ENCODE measurements at places on chromosomes 5 and 9.

GRCh38 chr9:131954299-131954698 lies 125.4 kb downstream of the MED27 start:
- DNase-seq, result no peak

- no peak for DNase-seq
Observed at GRCh38 chr9:18941060-18941740, 91.8 kb downstream of the SAXO1 start.

- DNase-seq, result no peak
Observed at GRCh38 chr5:171632616-171633015, 153.0 kb upstream of the SMIM23 start.

GRCh38 chr5:10539687-10539998 lies 24.2 kb upstream of the ANKRD33B start:
- DNase-seq, result no peak

- DNase-seq, result no peak
Observed at GRCh38 chr5:176491901-176492300, 43.7 kb downstream of the FAF2 start.

- no peak for DNase-seq
Observed at GRCh38 chr5:7801891-7802614, 48.9 kb downstream of the CFAP90 start.

GRCh38 chr5:121698690-121699089 lies 153.0 kb upstream of the FTMT start:
- DNase-seq, result no peak

- no peak for DNase-seq
Observed at GRCh38 chr5:51387884-51388275, 4.6 kb downstream of the ISL1 start.

DNA sequence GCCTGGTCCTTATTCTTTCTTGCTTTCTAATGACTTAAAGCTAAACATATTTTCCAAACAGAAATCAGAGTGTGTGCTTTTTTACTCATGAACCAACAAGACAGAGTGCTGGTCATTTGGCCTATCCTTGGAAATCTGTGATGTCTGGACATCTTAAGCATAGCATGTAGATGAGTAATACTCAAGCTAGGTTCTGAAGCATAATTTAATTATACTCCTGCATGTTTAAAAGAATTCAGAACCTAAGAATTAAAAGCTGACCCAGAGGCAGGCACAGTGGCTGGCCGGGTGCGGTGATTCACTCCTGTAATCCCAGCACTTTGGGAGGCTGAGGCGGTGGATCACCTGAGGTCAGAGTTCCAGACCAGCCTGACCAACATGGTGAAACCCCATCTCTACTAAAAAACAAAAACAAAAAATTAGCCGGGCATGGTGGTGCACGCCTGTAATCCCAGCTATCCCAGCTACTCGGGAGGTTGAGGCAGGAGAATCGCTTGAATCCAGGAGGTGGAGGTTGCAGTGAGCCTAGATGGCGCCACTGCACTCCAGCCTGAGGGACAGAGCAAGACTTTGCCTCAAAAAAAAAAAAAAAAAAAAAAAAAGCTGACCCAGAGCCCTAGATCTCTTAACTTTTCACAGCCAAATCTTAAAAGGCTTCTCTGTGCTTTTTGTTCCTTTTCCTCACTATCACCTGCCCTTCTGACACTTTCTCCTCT lies 16.2 kb upstream of the TJP2 start:
- DNase-seq, result no peak

DNA sequence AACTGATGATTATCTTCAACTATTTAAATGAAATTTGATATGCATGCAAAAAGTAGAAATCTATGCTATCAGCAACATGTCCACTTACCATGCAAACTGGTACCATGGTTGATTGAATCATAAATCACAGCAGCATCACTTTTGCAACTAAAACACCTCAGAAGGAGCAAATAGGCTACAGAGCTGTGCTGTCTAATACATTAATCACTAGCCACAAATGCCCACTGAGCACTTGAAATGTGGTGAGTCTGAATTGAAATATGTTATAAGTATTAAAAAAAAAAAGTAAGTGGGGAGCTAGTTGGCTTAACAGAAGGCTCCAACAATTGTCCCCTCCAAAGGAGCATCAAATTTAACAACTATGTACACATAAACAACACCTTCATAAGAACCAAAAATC lies 112.5 kb downstream of the FAM114A2 start:
- no peak for DNase-seq

DNA sequence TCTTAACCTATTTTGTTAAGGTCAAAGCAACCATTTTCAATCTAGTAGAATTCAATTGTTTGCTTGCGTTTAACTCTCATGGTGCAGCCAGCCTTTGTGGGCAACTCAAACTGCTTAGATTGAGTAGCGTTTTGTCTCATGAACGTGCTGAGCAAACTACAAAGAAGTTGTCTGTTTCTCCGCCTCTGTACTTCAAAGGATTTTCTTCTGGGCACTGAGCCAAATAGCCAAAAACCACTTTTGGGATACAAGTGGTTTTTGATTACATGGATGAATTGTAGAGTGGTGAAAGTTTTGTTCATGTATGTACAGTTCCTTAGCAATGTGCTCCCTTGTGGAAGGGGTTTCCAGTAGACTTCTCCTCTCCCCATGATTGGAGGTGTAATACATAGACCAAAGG lies 122.9 kb downstream of the CFAP90 start:
- DNase-seq, result no peak

- no peak for DNase-seq
Observed at GRCh38 chr9:106560540-106560939, 302.4 kb upstream of the ZNF462 start.

- DNase-seq, result peak; percentile 13
Observed at GRCh38 chr9:98191671-98192502, 550 bp downstream of the CORO2A start.

DNA sequence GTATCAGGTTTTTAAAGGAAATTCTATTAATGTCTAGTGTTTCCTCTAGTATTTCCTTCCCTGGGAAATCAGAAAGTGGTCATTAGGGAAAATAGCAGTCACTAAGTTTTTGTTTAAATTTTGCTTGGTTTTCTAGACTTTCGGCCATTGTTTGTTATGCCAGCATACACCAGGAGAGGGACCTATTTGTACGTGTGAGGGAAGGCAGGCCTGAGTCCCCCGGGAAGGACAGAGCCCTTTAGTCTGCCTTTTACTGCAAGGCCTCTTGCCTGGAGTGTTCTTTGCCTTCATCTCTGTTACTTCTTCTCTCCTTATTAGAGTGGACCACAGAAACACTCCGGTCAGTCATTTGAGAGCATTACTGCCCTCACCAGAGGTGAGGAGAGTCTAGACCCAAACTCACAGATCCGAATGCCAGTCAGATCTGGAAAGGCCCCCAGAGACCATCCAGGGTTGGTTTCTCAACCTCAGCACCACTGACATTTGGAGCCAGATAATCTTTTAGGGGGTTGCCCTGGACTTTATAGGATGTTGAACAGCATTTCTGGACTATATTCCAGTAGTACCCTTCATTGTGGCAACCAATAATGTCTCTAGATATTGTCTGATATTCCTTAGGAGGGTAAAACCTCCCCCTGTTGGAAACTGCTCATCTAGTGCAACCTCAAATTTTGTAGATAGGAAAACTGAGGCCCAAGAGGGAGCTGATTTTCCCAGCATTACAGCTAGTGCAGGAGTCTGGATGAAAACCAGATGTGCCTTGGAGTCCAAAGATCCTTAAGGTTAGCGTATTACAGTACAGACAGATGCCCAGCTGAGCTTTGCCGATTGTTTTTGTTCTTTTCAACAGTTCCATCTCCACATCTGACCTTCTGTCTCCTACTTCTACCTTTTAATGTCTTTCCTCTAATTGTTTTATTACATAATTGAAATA lies 93.0 kb upstream of the NIPAL4 start:
- DNase-seq, result no peak

GRCh38 chr5:115584501-115584900 lies 17.8 kb downstream of the TICAM2 start:
- no peak for DNase-seq

DNA sequence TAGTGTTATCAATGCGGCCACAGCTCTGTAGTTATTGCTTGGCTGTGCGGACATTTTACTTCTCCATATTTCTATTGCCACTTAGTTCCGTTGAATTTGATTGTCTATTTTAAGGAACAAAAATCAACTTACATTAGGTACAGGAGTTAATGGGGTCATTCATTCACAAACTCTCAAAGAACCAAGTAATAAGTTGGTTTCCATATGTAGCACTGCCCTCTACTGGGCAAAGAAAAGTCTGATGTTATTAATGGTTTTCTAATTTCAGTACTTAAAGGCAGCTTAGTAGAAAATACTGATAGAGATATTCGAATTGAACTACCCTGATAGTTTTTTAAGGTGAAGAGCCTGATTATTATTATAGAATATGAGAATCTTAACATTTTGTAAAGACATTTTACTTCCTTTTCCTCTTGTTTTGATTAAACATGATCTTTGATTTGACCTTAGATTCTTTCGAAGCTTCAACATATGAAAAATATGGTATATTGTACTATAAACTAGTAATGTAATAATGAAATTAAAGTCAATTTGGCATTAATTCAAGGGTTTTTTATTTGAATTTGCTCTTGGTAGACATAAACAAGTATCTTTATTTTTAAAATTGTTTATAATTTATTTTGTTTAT lies 119.5 kb upstream of the CTNND2 start:
- DNase-seq, result no peak

GRCh38 chr9:71944754-71945375 lies 33.4 kb downstream of the C9orf85 start:
- no peak for DNase-seq

GRCh38 chr9:81389569-81389993 lies 299.8 kb downstream of the TLE1 start:
- no peak for DNase-seq

GRCh38 chr5:90689064-90689463 lies 130.5 kb downstream of the ADGRV1 start:
- DNase-seq, result no peak

- no peak for DNase-seq
Observed at GRCh38 chr5:18048449-18048848, 414.2 kb downstream of the TAF11L14 start.

GRCh38 chr5:132219981-132220380 lies 7.7 kb downstream of the P4HA2 start:
- DNase-seq, result no peak

DNA sequence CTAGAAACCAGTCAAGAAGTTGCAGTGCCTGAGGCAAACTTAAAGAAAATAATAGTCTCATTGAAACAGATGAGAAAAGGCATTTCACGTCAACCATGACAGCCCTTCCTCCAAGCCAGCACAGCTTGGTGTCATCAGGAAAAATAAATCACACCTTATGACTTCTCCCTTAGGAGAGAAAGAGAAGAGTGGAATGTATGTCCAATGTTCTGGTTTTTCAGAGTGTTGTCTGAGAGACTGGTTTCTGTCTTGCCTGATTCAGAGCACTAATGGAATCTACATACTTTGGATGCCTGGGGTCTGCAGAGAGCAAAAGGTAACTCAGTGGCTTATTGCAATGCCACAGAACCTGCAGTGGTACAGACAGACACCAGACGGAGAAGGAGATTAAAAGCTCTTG lies 105.5 kb upstream of the PDE4D start:
- DNase-seq, result no peak

- no peak for DNase-seq
Observed at GRCh38 chr5:126172812-126173211, 250.4 kb upstream of the GRAMD2B start.

DNA sequence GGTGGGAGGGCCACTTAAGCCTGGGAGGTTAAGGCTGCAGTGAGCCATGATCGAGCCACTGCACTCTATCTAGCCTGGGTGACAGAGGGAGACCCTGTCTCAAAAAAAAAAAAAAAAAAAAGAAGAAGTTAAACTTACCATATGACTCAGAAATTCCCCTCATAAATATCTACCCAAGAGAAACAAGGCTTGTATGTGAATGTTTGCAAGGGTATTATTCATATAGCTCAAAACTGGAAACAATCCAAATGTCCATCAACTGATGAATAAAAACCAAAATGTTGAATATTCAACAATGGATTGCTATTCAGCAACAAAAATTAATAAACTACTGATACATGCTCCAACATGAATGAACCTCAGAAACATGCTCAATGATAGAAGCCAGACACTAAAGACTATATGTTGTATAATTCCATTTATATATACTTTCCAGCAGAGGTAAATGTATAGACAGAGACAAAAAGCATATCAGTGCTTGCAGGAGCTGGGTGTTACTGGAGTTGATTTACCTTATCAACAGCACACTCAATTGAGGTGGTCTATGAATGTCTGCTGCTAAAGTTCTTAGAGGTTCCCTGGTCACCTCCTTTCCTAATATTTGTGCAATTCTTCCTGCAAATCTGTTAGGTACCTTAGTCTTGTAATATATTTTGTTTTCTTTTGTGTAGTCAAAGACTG lies 5.3 kb upstream of the SREK1 start:
- no peak for DNase-seq

- DNase-seq, result no peak
Observed at GRCh38 chr5:176821441-176821840, 11.1 kb downstream of the UNC5A start.

GRCh38 chr9:116450378-116451139 lies 236.5 kb upstream of the TRIM32 start:
- no peak for DNase-seq

DNA sequence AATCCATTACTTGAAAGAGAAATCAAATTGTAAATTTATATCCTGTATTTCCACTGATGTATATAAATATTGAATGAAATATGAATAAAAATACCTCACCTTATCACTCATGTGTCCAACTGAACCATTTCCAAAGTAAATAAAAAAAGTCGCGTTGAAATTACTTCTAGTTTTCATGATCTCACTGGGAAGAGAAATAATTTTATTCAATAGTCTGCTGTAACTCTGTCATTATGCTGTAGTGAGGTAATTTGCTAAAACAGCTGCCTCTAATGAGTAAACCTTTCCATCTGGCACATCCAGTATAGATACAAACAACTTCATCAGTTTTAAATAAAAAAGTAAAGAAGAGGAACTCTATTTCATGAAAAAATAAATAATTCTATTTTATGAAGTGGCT lies 611.5 kb downstream of the ZNF608 start:
- DNase-seq, result no peak

All from stimulated activated CD4-positive, alpha-beta T cell treated with anti-CD3 and anti-CD28 coated beads, Interleukin-1b, Interleukin-23, amount 100 ng/mL, for 48 hours (primary cell).